Urothelium cell line (cell line): ENCODE measurements at places on chromosomes 11 and 22.

DNA sequence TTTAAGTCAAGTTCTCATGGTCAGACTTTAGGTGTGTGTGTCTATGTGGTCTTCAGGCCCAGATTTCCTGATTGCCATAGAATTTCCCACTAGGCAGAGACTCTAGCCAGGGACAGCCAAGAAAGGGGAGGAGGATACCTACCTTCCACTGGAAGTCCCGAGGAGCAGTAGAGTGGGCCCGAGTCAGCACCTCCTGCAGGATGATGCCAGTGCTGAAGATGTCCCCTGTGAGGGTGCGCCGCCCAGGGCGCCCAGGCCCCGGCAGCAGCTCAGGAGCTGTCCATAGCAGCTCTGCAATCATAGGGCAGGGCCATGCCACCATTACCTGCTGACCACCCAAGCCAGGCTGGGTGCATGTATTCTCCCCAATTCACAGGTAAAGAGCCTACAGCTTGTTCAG lies 41.6 kb upstream of the LRRC32 start:
- no peak for DNase-seq

- no peak for DNase-seq
Measured at GRCh38 chr22:40000171-40000570, 5.4 kb downstream of the FAM83F start.

GRCh38 chr22:18979957-18980356 lies 43.9 kb upstream of the PRODH start:
- no peak for DNase-seq

DNA sequence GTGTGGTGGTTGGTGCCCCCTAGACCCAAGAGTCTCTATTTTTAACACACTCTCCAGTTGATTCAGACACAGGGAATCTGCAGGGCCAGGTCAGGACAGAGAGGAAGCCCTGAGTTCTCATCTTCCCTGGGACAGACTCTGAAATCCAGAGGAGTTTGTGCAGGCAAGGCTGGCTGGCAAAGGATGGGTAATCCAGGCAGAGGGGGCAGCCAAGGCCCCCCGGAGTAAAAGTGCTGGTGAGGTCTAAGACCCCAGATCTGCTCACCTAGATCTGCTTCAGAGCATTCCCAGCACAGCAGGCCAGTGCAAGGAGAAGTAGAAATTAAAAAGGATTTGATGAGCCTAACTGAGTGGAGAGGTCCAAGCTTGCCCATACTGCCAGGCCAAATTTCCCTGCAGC lies 40.6 kb upstream of the MN1 start:
- DNase-seq = no peak

DNA sequence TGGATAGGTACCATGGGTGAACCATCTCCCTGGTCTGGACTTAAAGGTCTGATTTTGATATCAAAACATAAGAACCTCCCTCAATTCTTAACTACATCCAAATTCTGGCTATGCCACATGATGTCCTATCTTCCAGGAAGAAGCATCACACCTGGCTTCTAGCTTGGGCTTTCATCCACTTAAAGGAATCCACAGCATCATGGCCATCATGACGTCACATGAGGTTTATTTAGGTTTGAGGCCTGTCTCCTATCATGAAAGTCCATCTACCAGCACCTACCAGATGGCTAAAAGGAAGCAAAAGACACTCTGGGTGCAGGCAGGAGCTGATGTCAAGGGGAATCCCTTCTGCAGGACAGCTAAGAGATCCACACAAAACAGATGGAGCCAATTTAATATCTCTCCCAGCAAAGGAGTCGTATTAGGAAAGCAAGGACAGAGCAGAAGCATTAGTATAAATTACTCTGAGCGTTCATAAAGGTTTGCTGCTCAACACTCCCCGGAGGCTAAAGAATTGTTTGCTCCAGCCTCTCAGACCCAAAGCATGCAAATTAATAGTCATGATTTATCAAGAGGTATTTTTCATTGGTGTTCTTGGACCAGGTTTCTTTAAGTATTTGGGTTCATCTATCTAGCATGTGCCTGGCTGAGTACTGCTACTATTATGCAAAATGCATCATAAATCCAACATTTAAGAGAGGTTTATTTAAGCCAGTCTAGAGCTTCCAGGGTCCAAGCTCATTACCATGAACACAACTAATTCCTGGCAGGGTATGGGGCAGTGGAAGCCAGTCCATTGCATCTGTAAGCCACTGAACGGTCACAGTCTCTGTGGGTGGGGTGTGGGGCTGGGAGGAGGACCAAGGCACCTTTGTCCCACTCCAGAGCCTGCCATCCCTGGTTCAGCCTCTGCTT lies 47.2 kb downstream of the GALNT18 start:
- no peak for DNase-seq

GRCh38 chr11:86251345-86251744 lies 6.8 kb downstream of the EED start:
- DNase-seq = no peak

DNA sequence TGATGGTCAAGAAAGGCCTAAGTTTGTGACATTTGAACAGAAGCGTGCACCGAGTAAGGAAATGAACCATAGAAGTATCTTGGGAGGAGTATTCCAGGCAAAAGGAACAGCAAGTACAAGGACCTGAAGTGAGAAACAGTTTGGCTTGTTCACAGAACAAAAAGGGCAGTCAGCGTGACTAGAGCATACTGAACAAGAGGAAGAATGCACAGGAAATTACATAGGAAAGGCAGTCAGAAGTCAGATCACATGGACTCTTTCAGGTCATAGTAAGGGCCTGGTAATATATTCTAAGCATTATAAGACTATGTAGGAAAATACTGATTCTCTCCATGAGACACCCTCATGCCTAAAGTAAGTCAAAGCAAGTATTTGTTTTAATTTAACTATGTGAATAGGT lies 52.3 kb upstream of the GAB2 start:
- DNase-seq = no peak

DNA sequence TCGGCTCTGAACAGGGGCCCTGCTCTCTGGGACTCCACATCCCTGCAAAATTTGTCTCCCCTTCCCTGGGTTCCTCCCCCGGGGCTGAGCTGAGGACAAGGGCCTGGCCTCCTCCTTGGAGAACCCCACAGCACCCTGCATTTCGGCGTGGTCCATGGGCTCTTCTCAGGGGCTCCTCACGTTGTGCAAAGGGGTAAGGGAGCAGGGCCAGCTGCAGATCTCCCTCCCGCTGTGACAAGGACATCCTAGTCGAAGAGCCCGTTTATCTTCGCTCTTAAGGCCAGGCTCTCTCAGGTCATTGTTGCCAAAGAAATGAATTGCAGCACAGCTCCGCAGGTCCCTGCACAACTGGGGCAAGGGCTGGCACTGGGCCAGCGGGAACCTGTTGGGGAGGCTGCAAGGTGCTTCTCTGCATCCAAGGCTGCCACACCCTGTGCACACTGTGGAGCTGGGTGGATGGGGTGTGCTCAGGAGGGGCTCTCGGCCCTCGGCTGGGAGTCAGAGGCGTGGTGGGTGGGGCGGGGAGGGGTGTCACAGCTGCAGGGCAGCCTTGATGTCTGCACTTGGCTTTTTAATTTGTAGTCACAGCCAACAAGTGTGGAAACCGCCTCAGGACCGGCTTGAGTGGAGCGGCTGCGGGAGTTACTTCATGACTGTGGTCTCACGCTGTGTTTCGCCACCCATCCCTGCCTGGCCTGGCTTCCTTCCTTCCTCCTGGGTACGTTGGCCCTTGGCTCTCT lies 26.6 kb upstream of the SEPTIN5 start:
- no peak for DNase-seq

DNA sequence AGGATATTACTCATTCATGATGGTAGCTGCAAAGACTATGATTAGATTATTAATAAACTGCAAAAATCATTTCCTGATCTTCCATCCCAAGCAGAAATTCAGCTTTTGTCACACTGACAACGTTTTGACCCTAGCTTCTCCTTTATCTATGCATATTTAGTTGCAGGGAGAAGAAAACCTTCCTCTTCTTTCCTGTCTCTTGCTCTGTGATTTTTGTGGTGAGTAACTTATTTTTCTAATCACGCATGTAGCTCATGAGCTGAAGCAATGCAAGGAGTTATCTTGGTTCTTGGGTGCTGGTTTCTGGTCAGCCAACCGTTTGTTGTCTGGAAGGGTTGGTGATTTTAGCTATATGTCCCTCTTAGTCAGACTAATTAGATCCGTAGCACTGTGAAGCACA lies 56.4 kb downstream of the FDX1 start:
- DNase-seq = no peak
